Esophagus squamous epithelium (tissue), 5 donors: ENCODE measurements at places on chromosomes 16 and 17.

DNA sequence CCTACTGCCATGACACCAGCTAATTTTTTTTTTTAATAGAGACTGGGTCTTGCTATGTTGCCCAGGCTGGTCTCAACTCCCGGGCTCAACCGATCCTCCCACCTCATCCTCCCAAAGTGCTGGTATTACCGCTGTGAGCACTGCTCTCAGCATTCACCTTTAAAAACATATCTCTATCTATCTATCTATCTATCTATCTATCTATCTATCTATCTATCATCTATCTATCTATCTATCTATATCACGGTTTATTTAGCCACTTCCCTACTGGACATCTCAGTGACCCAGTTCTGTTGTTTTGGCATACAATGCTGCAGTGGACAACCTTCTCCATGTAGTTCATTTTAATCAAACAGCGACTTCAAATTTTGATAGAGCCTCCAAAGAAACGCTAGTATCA lies 1.3 kb upstream of the PHAF1 start:
- DNase-seq: no peak

DNA sequence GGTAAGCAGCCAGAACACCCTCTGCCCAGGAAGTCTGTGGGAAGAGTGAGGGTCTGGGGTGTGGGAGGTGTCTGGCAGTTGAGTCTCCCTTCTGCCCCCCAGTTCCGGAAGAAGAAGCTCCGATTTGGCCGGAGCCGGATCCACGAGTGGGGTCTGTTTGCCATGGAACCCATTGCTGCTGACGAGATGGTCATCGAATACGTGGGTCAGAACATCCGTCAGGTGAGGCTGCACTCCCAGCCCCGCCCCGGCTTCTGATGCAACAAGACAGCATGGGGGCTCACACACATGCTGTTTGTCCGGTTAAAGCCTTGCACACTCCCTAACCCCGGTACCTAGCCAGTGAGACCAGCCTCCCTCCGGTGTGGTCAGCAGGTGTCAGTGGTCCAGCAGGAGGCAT lies 4.0 kb upstream of the HSD3B7 start:
- no peak for DNase-seq

DNA sequence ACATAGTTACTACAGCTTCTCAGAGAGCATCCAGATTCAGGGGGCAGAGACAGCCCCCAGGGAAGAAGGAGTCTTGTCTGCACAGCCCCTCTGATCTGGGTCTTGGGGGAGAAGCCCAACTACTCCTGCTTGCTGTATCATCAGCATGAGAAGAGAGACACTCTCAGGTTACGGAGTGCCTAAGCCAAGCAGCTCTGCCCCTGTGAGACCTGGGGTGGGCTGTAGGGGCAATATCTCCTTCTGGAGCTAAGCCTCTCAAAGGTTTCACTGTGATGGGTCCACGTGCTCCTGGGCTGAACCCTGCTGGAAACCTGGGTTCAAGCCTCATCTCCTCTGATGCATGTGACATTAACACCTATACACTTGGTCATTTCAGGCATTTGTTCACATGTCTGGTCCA lies 123.2 kb downstream of the CPPED1 start:
- DNase-seq: no peak

DNA sequence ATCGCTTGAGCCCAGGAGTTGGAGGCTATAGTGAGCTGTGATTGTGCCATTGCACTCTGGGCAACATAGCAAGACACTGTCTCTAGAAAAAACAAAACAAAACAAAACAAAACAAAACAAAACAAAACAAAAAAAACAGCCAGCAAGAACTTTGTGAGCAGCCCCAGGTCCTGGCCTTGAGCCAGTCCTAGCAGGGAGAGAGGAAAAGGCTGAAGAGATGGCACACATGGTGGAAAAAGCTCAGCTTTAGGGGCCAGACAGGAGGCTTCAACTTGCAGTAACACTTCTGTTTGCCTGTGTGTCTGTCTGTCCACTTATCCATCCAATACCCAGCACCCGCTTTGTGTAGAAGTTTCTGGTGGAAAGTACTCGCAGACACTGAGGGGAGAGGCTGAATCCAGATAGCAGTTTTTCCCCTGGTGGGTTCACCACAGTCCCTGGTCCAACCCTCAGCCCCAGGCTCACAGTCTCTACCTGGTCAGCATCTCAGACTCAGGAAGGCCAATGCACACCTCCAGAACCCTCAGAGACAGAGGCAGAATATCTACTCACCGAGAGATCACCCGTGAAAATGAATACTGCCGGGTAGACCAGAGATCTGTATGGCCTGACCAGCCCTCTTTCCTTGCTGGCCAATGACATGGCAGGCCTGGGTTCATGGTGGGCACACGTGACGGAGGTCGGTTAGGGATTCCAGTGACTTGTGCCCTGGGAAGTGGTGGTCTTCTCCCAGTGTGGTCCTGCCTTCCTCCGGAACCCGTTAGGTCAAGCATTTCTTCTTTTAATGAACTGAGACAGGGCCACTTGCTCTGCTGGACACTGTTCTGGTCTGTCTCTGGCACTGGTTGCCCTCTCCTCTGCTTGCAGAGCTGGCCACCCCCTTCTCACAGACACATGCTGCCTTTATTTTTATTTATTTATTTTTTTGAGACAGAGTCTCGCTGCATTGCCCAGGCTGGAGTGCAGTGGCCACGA lies 79.5 kb upstream of the DNAJA2 start:
- no peak for DNase-seq

DNA sequence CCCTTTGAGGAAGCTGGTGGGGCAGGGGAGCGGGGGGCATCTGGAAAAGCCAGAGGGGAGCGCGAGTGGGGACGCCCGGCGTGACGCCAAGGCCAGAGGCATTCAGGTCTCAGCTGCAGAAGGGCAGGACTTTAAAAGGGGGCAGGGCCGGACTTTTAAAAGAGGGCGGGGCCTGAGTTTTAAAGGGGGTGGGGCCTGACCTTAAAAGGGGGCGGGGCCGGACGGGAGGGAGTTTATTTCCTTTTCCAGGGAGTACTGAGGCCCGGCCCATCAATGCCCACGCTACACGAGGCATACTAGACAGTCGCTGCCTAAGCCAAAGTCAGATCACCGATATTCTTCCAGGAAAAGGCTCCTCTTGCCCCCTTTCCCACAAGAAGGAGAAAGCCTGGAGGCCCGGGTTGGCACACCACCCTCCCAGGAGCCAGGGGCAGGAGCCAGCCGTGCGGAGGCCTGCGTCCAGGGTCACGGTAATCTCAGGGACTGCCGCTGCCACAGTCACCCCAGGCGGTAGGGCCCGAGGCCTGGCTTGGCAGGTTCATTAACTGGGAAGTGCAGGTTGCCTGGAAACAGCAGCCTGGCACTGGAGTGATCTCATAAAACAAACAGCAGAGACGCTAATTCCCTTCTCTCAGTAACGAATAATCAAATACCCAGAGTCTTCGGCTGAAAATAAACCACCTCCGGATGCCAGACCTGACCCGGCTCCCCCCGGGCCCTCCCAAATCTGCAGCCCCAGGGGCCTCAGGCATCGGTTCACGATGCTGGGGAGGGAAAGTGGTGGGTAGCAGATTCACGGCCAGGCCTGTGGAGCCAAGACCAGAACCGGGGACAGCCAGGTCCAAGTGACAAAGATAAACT lies 90.7 kb downstream of the TIMM22 start:
- no peak for DNase-seq
